GM18507 (cell line): ENCODE measurements at places on chromosomes 4 and X.
A peak's percentile ranks its signal among the peaks of the same experiment; 100 is the strongest.

DNA sequence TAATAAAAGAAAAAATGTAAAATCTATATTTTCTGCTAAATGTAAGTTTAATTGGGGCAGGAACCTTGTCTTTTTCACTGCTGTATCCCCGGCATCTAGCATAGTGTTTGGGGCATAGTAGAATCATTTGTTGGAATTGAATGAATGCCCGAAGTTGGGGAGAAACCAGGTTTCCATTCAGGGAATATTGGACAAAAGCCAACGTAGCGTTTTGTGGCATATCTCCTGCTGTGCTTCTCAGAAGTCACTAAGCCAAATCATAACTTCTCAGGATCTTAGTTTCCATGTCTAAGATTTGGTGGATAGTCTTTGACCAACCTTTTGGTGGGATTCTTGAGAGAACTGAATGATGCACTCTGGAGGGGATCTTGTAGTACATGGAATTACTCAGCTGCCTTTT is 42.0 kb upstream of the PGRMC2 start:
- no peak for DNase-seq

- no peak for DNase-seq
Measured at GRCh38 chr4:37757761-37758160, 68.7 kb upstream of the PGM2 start.

- DNase-seq, result peak; percentile 7
Measured at GRCh38 chr4:36208893-36209473, 35.3 kb downstream of the ARAP2 start.

GRCh38 chr4:160928482-160928881 is 1235.3 kb downstream of the FSTL5 start:
- no peak for DNase-seq

GRCh38 chrX:47862680-47863079 is 26.0 kb downstream of the ZNF81 start:
- no peak for DNase-seq

GRCh38 chr4:70705183-70706043 is 16.4 kb upstream of the RUFY3 start:
- peak; percentile 56 for DNase-seq

DNA sequence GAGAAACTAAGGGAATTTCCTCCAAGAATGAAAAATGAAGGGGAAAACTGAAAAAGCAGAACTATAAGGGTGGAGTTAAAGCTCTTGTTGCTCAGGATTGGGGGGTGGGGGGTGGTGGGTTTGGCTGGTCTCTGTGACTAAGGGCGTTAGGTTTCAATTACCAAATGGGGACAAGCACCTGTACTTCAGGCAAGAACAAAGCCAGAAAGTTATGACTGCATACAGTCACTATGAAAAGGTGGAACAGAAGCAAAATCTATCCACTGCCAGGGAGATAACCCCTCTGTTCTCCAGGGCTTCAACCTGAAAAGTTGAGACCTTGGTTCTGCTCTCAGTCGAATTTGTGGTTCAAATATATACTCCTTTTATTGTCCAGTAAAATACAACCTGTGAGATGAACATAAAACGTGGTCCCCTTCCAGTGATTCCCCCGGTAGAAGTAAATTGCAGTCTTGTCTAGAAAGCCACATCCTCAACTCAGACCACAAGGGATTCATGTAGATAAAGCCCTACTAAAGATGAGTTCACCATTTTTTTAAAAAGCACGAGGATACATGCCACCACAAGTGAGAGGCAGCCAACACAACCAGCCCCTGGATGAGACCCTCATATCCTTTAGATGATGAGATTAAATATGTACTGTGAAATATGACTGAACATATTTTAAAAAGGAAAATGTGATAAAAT is 257.1 kb upstream of the RPS6KA3 start:
- DNase-seq, result no peak

DNA sequence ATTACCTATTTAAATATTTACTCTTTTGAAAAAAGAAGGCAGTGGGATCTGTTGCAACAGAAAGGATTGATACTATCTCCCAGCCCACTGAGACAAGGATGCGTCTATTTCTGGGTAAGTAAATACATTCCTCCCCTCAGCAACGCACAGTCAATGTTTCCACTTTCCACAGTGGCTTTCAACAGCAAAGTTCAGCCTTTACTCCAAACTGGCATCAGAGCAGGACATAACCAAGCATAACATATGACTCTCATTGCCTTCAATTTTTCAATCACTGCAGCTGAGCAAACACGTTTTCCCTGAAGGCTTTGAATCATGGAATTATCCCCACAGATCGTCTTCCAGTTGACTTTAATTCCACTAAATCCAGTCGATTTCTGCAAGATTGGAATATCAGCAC is 160.3 kb upstream of the FRG1 start:
- DNase-seq, result no peak

DNA sequence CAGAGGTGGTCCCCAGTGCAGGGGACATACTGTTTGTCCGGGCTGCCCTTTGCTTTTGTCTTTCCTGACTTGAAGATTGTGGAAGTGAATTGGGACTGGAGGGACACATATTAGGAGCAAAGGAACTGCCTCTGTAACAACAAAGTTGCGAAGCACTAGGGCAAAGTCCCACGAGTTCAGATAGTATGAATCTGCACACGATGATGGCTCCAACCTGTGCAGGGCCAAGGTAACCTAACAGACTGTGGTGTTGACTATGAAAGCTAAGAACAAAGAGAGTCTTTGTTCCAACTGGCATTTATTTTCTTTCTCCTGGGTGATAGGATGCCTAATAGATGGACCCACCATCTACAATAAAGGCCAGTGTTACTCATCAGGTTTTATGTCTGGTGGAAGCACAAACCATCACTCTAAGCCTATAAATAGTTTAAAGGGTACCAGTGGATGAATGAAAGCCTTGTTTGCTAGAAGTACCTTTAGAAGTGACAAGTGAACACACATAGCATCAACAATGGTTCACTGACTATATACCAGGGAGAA is 71.8 kb downstream of the TMA16 start:
- no peak for DNase-seq

GRCh38 chrX:65407157-65407626 is 127.4 kb downstream of the LAS1L start:
- DNase-seq, result no peak

DNA sequence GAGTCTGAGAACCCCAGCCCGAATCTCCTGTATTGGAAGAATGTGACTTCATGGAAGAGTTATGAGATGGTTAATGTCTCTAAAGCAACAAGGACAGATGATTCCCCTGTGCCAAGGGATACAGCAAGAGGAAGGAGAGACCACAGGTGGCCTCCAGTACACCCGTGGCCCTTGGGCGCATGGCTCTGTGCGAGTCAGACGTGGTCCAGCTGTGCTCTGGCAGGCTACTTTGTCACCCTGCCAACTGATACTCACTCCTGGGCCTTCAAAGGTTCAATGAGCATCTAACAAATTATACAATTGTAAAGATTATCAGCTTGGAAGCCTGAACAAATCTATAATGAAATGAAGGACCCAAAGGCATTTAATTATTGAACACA is 71.7 kb downstream of the NYX start:
- no peak for DNase-seq

DNA sequence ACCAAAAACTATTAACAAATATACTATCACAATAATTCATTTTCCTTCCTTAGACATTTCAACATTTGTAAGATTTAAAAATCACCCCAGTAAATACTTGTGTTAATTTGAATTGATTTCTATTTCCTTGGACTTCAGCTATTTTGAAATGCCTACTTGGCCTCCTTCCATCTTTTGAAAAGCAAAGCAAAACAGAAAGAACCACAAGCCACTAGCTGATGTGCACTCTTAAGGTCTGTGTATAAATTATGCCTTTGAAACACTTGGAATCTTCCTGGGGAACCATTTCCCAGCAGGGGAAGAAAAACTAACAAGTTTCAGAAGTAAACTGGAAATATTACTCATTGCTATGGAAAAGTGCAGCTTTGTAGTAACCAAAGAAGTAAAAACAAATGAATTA is 139.8 kb downstream of the CLCN4 start:
- no peak for DNase-seq

DNA sequence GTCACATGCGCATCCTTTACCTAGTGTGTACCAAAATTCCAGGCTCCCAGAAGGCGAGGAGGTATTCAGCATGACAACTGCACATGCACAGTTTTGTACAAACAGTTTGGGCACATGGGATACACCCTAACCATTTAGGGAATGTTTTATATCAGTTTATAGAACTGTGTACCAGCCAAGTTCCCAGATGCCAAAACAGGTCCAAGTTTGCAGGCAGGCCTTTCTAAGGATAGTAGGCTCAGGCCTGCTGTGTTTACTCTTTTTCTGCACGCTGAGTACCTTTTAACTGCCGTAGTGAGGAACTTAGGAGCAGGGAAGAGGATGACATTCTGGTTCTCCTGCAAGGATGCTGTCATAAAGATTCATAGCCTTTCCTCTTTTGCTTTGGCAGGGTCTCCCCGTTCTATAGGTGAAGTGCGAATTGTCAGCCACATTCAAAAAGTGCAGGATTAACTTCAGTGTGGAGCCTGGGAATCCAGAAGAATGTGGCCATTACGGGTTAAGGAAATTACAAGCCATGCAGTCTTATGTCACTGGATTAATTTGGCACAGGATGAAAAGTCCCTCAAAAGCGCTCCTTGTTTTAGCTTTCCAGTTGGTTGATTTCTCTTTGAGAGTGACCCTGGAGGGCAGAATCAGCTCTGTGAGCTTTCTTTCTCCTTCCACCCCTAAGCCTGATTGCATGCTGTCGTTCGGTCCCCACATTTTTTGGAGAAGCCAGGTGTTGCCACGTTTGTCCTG is 259.8 kb downstream of the ARHGAP10 start:
- DNase-seq, result no peak

DNA sequence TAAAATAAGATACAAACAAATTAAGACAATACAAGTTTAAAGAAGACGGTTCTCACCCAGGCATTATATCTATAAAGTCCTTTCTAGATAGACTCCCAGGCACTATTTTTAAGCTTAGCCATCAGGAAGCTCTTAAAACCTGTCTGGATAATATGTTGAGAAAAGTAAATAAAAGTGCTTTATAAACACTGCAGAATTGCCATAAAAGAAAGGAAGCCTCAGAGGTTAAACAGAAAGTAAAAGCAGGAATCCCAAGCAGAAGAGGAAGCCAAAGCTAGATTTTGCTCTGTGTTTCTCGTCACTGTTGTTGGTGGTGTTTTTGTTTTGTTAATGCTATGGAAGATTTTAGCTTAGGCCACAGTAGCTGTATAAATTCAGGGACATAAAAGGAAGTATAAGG is 1267.3 kb downstream of the PCDH19 start:
- no peak for DNase-seq

- DNase-seq, result no peak
Measured at GRCh38 chrX:130296743-130297142, 28.0 kb upstream of the ZNF280C start.

- DNase-seq, result no peak
Measured at GRCh38 chr4:1488357-1488756, 82.1 kb upstream of the NKX1-1 start.

DNA sequence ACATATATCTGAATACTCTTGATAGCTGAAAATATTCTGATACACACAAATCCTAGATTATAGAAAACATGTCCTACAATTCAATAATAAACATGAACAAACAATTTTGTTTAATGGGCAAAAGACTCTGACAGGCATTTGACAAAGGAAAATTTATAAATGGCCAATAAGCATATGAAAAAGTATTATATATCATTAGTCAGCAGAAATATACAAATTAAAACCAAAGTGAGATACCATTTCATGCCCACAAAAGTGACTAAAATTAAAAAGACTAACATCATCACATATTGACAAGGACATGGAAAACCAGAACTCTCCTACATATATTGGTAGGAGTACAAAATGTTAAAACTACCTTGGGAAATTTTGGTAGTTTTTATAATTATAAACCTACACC is 2.7 kb upstream of the MAPK10 start:
- no peak for DNase-seq

DNA sequence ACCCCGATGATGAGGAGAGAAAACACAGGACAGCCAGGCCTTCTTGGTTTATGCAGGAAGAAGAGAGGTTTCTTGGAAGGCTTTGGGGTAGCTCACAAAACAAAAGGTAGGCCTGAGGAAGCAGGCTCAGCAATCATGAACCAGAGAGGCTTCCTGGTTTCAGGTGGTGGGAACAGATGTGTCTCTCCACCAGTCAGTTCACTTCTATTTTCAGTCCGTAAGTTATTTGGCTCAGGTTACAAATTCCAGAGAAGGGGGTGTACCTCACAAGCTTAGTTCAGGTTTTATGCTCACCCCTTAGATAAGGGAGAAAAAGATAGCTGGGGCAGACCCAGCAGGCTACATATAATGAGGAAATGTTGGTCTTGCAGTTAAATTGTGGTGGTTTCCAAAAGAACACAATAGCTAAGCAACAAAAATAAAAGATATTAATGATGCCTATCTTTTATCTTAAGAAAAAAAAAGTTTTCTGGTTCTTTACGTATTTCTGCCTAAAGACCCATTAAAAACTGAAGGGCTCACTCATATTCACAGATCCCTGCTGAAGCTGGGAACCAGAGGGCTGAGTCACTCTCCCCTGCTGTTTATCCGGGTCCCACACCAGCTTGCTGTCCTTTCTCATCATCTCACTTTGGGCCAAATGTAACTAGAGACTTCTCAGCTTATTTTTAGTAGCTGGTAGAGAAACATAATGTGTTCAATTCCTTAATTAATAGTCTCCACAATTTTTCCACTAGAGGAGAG is 177.0 kb downstream of the CAMK2D start:
- DNase-seq, result no peak

- DNase-seq, result no peak
Measured at GRCh38 chrX:28586981-28587551, at the start of gene IL1RAPL1. IL1RAPL1 (plus strand) TSS chrX:28587446.

- DNase-seq, result no peak
Measured at GRCh38 chr4:40991908-40992307, 222.4 kb downstream of the APBB2 start.

- no peak for DNase-seq
Measured at GRCh38 chr4:52576961-52577623, 82.0 kb downstream of the USP46 start.

DNA sequence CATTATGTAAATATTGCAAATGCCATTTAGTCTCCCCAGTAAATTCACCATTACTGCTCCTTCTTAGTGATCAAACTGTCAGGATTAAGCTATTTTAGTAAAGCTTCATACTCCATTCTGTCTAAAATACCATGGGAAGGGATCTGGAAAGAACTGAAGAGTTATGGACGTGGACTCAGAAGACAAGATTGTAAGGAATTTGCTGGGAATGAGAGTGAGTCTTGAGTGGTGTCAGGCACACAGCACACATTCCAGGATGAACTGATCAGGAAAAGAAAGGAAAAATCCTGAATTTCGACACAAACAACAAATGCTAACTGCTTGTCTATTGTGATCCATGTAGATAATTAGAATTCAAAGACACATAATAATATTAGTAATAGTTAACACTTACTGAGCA is 311.0 kb downstream of the CENPC start:
- no peak for DNase-seq

GRCh38 chr4:63578383-63578782 is 830.9 kb downstream of the TECRL start:
- no peak for DNase-seq

- no peak for DNase-seq
Measured at GRCh38 chrX:56790778-56791177, 61.7 kb downstream of the NBDY start.

DNA sequence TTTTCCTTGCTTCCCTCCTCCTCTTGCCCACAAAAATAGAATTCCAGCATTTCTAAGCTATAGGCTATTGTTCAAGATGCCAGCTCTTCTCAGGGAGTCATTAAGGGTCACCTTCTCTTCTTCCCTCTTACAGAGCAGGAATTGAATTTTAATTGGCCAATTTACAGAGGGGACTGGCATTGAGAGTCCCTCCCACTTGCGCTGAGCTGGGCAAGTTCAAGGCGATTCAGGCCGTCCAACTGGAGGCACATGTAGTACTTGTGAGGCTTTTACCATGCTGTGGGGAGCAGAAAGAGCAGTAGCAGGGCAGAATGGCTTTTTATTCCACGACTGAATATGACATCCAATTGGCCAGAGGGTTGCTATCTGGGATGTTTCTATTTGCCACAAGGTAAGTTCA is 181.9 kb downstream of the SOWAHB start:
- DNase-seq, result no peak
